ENCODE measurements at places on chromosomes 2 and 18.

GRCh38 chr2:106338043-106338442, 130.2 kb downstream of the RGPD3 start:
- no peak for DNase-seq

DNA sequence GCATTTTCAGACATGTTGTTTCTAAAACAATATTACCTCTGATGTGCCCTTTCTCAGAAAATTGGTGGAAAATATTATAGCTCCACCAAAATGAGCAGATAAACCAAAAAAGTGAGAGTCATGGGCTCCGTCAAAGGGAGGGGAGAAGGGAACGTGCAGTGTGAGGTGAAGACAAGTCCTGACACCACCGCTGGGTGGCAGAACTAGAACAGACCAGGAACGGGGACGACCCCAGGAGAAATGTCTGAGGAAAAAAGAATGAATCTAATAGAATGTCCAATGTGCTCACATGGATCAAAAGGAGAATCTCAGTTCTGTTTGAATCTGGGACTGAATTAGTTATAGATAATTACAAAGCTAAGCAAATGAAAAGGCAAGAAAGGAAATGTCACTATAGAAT, 22.6 kb upstream of the BCL2 start:
- peak; percentile 13 for DNase-seq

- no peak for DNase-seq
These were observed 77.7 kb downstream of the THADA start for GRCh38 chr2:43518181-43518580.

DNA sequence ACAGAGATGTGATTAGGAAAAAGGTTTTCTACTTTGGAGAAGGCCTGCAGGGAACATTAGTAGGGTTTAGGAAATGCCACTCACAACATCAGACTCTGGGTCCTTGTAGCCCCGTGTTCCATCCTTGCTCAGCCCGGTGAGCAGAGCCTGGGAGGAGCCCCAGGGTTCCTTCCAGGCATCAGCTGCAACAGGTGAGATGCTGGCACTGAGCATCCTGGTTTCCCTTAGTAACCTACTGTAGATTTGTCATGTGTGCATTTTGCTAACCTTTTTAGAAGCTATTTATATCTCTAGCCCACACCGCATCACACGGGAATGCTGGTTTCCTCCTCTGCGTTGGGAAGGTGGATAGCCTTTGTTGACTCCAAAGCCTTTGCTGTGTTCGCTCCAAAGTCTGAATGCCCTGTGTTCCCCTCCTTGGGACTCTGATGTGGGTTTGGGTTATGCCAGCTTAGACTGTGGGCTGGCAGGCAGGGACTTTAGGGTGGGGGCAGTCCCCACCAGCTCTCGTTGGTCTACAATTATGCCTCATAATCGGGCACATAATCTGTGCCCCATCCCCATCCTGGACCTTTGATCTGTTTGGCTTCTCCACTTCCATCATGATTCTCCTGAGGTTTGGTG, 69.3 kb downstream of the TMEM247 start:
- DNase-seq: no peak

- DNase-seq: no peak
These were observed 1.6 kb upstream of the SFTPB start for GRCh38 chr2:85669549-85669948.

- no peak for DNase-seq
These were observed 84.8 kb upstream of the NCKAP5 start for GRCh38 chr2:133653056-133653455.

DNA sequence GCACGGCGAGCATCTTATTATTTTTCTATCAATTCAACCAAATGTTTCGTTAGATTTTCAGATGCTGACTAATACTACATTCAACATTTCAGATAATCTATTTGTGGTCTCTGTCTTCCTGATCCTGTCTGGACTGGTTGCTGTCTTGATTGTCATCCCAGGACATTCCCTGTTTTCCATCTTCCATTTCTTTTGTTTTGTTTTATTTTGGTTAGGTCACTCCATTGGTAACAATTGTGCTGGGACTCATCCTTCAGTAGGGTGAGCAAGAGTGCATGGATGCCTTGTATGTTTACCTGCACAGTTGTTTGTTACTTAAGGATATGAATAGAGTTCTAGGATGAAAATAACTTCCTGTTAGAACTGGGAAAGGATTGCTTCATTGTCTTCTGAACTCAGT, 55.9 kb upstream of the ACYP2 start:
- DNase-seq: no peak

DNA sequence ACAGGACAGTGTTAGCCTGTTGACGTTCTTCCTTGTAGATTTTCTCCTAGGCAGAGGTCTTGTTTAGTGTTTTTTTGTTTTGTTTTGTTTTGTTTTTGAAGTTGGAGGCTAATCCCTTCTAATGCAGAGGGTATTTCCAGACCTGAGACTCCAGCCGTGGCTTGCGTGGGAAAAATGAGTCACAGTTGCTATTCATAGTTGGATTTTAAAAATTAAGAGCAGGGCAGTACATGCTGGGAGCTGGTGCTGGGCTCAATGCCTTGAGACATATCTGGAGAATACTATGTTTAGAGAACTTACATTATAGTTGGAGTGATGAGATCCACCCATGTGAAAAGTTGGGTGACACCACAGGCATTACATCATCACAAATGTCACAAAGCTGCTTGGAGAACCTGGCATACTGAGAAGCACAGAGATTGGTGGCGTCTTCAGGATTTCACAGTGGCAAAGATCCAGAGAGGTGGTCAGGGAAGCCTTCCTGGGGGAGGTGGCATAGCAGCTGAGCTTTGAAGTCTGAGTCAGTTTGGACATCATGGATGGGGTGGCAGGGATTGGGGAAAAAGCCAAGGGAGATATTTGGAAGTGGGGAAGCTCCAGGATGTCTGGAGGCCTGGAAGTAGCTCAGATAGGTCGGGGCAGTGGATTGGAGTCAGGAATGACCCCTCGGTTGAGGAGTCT, 249.4 kb downstream of the LOXHD1 start:
- no peak for DNase-seq

DNA sequence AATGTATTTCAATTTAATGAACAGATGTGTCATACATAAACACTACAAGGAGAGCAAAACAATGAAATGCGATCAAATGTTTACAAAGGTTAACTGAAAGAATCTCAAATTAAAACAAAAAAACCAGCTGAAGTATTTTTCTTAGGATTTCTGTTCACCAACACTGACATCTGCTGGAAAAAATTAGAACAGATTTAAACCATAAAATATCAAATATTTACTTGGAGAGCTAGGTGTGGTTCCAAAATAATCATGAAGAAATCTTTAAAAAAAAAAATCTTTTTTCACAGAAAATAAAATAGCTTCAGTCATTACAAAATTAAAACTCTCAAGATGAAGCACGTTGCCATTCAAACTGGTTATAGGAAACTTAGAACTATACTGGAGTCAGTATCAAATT, 13.8 kb downstream of the MMADHC start:
- no peak for DNase-seq

DNA sequence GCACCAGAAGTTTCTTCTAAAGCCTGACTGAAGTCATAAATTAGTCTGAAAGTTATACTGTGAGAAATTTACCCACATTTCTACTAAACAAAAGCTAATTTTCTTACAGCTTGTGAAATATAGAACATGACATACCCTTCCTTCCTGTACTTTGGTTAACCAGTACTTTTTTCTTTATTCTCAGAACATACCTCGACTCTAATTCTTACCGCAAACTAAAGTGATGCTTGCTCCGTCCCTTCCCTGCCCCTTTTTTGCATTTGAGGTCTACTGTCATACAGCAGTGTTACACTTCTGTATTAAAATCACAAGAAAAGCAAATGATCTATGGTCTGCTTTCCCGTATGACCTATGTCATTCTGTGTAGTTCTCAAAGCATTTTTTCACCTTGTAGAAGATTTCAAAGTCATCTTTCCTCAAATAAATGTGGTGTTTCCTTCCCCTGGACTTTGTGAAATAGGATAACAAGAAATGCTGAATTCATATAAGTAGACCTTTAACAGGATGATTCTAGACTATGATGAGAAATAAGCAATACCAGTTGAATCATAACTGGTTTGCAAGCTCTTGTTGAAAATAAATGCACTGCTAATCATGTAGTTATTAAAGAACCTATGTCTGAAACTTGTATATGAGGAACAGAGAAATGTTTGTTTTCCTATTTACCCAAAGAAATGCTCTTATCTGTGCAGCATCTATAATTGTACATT, 30.4 kb downstream of the CYTIP start:
- DNase-seq: no peak

GRCh38 chr2:207619764-207620203, 5.4 kb downstream of the METTL21A start:
- no peak for DNase-seq

DNA sequence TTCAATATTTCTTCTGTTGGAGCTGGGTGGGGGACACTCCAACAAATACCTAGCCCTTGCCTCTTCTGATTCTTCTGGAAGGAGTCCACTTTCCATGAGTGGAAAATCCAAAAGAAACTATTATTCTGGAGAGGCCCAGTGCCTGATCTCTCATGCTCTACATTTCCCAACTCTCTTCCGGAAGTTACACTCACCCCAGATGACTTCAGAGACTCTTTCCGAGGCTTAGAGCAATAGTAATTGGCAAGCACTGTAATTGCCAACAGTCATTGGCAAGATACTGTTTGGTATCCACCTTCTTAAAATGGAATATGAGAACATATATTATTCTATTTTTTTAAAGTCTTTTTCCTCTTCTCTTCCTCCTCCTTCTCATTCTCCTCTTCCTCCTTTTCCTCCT, 60.5 kb upstream of the CYRIA start:
- DNase-seq: no peak

GRCh38 chr2:131493199-131493968, 1.2 kb upstream of the MZT2A start:
- DNase-seq: no peak

DNA sequence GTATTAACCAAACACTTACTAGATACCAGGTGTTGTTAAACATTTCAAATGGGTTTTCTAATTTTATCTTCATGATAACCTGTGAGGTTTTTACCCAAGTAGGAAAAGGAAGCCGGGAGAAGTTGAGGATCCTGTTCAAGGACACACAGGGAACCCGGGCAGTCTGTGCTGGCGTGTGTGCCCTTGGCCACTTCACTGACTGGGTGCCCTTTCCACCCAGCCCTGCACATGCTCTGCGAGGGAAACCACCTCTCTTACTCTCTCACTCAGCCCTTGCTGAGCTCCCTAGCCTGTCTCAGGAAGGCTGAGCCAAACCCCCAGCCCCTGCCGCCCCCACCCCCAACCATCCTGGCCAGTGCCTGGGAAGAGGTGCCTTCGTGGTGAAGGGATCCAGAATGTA, 51.8 kb downstream of the TEX44 start:
- DNase-seq: no peak

GRCh38 chr2:35160871-35161270, 1194.7 kb upstream of the CRIM1 start:
- DNase-seq: no peak

DNA sequence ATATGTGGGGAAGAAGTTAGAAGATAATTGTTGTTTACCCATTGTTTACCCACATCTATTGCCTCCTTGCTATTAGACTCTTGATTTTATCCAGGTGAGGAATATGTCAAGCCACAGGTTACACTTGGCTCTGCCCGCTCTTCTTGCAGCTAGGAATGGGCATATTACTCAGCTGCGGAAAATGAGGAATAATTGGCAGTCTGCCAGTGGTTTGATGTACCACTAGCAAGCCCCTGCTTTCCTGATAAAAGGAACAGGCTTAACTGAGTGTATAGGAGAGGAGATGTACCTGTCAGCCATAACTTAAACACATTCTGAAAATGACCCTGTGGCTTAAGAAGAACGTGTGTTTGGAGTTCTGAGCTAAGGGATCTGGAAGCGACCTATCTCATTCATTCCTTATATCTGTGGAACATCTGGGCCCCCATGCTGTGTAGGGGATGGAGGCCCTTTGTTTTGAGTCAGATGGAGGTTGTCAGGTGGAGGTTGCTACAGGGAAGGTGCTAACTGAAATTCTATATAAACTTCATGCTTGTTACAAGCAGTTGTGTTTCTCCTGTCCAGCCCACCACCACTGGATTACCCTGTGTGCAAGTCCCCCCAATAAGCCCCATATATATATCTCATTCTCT, 4.6 kb upstream of the FMNL2 start:
- no peak for DNase-seq

- no peak for DNase-seq
These were observed 19.8 kb downstream of the FAM171B start for GRCh38 chr2:186713691-186714090.

DNA sequence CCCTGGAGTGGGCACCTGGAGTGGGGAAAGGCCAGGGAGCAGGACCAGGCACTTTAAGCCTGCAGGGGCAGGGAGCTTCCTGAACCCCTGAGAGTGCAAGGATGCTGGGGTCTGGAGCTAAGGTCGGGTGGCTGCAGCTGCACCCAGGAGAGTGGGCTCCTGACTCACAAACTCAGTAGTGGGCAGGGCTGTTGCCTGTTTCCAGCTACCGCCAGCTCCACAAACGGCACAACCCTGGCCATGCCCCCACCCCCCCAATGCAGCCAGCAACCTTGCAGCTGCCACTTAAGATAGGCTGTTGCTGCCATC, 688.8 kb downstream of the NYAP2 start:
- DNase-seq: no peak

GRCh38 chr18:58095655-58096054, 51.6 kb downstream of the NEDD4L start:
- no peak for DNase-seq

DNA sequence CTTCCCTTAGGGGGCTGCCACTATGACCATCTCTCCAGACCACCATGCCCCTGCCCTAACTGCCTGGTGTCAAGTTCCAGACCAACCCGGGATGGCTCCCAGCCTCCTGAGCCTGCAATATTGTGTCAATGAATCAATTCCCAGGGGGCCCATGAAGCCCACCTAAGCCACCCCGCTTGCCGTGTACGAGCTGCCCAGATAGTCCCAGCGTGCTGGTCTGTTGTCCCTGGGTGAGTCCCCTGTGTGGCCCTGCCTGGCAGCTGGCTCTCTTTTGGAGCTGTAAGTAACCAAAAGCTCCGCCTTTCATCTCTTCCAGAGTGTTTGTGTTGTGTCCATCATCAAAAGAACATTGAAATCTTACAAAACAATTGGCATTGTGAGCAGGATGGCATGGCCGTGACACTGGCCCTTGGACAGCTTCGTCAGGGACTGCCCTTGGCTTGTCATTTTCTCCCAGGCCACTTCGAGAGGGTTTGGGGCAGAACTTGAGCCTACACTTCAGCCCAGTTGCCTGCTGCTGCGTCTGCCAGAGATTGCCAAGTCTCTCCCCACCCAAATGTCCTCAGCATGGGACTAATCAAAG, 11.3 kb upstream of the MAL start:
- DNase-seq: no peak

DNA sequence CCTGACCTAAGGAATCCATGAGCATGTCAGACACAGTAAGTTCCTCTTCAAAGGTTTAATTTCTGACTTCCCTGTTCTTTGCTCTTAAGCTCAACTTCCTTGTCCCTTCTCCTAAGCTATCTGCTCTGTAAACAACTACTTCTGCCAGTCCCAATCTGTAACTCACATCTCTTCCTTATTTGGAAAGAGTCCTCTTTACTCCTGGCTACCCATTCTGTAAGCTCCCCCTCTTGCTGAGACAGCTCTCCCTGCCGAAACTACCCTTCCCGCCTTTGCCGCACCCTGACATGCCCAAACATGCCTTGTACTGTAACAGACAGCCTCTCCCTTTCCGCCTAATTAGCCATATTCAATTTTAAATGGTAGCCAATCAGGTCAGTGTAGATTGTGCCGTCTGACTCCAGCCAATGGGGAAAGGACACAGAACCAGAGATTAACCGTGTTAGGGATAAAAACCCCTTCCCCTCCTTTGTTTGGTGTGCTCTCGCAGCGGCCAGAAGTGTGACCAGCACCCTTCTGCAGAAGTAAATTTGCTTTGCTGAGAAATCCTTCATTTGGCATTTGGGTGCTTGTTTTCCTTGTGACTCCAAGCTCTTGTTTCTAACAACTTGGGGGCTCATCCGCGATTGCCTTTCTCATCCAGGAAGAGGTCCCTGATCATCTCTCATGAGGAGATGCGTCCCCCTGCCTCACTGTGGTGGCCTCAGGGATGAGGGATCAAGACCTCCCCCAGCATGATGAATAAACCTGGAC, 49.0 kb downstream of the PIAS2 start:
- DNase-seq: no peak

Measured in progenitor cell of endocrine pancreas (in vitro differentiated cells).